ENCODE measurements at places on chromosomes 12 and 14.

- no peak for DNase-seq
These were observed 301.7 kb upstream of the FKBP4 start for GRCh38 chr12:2493086-2493485.

GRCh38 chr12:59041241-59042121 lies 121.2 kb upstream of the LRIG3 start:
- no peak for DNase-seq

GRCh38 chr12:130041983-130042812 lies 120.1 kb upstream of the FZD10 start:
- DNase-seq, result peak; percentile 83

DNA sequence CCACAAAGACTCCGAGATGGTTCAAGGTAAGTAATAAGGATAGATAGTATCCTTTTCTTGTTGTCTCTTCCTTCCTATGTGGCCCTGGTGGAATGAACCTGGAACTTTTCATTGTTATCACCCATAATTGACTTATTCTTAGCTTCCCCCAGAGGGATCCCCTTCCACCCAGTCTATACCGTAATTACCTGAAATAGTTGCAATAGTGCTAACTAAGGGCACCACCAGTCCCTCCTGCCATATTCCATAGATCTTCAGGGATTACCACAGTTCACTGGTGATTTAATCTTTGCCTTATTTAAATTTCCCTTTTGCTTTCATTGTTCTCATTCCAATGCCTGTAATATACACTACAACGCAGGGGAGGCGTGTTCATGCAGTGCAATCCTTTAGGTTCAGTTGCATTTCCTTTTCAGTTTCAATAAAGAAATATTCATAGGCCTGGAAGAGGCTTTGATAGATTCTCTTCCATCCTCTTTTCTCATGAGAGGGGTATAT lies 13.8 kb upstream of the OR9K2 start:
- DNase-seq, result no peak

- DNase-seq, result no peak
These were observed 14.9 kb downstream of the LHX5 start for GRCh38 chr12:113456761-113457160.

GRCh38 chr12:121400332-121401139 lies 618 bp downstream of the RNF34 start:
- no peak for DNase-seq

- DNase-seq, result no peak
These were observed 234.2 kb downstream of the CRADD start for GRCh38 chr12:93911396-93911795.

DNA sequence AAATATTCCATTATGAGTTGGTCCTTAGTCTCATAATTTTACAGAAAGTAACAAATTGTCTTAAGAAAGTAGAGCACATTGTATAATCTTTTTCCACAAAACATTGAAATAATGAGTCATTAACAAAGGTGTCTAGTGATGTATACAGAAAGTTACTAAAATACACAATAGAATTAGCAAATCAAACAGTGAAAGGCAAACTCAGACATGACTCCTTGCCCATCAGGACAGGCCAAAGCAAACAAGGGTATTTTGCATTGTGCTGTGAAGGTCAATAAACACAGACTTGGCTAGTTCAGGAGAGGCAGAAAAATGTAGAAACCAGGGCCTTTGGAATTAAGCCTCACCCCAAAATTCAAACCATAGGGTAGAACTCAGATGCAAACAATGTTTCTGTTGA lies 37.3 kb downstream of the SIX4 start:
- DNase-seq, result no peak

- no peak for DNase-seq
These were observed 71.2 kb downstream of the SAMD4A start for GRCh38 chr14:54638135-54638446.

Data from aorta (tissue), 5 donors.